Activated CD8-positive, alpha-beta memory T cell treated with anti-CD3 and anti-CD28 coated beads for 1 hour (primary cell): ENCODE measurements at places on chromosomes 7 and 10.

DNA sequence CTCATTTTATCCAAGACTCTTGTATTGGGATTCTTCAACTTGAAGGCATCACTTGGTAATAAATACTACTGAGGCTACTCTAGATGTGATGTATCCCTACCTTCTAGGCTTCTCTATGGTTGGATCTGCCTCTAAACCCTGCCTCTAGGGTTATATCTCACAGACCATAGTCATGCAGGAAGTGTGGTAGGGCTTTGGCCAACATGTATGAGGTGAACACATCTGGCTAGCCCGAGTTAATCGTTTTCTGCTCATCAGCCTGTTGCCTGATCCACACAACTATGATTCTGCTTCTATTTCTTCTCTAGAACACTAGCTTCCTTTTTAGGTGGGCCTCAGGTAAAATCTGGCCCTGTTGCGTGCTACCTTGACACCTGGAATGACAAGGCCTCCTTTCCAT is 78.7 kb upstream of the NME8 start:
- no peak for DNase-seq

- DNase-seq = no peak
Measured at GRCh38 chr10:103793429-103793828, 61.9 kb downstream of the SH3PXD2A start.

GRCh38 chr7:52261057-52261456 is 774.4 kb upstream of the POM121L12 start:
- DNase-seq = no peak

GRCh38 chr7:106112118-106112971 is at the start of gene SYPL1:
Gene SYPL1, minus strand, starts transcription at chr7:106112312. Its CDS starts 104 bp downstream, at chr7:106112208.
- DNase-seq = peak; percentile 87

- DNase-seq = no peak
Measured at GRCh38 chr10:127012769-127013152, 107.5 kb downstream of the DOCK1 start.

DNA sequence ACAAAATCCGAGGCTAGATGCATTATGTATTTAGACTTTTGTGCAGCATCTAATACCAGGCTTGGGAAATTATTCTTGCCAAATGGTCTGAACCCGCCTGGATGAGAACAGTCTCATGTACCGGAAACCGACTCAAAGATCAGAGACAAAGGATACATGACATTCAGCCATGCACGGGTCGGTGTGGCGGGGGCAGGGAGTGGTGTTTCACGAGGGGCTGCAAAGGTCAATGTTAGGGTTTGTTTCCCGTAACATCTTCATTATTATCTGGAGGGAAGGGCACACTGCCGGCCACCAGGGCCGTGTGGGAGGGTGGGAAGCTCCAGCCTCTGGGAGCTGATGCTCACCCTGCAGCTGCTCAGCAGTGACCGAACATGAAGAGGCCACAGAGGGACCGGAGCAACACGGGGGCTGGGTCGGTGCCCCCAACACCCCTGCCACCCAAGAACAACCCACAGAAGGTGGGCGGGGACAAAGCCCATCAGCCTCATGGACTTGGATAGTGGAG is 23.1 kb downstream of the CNPY1 start:
- no peak for DNase-seq
